GM13977 (cell line): ENCODE measurements at places on chromosomes 4 and X.
A peak's percentile ranks its signal among the peaks of the same experiment; 100 is the strongest.

- no peak for DNase-seq
These were observed 3.5 kb downstream of the SPOCK3 start for GRCh38 chr4:167230744-167231143.

GRCh38 chrX:97968376-97969163 lies 1084.9 kb downstream of the RPA4 start:
- no peak for DNase-seq

GRCh38 chr4:111991797-111992196 lies 153.5 kb upstream of the FAM241A start:
- no peak for DNase-seq

- no peak for DNase-seq
These were observed 41.6 kb upstream of the ITM2A start for GRCh38 chrX:79408623-79409322.

DNA sequence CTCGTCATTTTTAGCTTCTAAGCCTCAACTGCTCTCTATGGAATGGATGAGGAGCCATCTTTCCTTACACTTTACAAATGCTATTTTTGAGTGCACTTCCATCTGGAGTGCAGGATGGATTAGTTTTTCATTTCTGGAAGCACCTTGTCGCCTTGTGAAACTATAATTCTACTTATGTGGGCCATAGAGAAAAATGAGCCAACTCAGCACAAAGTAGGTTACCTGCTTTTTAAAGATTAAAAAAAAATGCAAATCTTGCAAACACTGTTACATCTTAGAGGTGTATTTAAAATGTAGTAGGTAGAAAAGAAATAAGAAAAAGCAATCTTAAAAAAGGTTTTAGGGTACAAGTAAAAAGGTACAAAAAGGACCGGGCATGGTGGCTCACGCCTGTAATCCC lies 10.9 kb downstream of the BOD1L1 start:
- DNase-seq, result no peak

- DNase-seq, result no peak
These were observed 6.8 kb upstream of the IQSEC2 start for GRCh38 chrX:53288189-53288588.

GRCh38 chr4:63085091-63085490 lies 1324.2 kb downstream of the TECRL start:
- DNase-seq, result no peak

GRCh38 chrX:11053351-11053750 lies 57.8 kb upstream of the HCCS start:
- DNase-seq, result no peak

GRCh38 chrX:41275661-41276609 lies 58.0 kb upstream of the DDX3X start:
- peak; percentile 79 for DNase-seq

DNA sequence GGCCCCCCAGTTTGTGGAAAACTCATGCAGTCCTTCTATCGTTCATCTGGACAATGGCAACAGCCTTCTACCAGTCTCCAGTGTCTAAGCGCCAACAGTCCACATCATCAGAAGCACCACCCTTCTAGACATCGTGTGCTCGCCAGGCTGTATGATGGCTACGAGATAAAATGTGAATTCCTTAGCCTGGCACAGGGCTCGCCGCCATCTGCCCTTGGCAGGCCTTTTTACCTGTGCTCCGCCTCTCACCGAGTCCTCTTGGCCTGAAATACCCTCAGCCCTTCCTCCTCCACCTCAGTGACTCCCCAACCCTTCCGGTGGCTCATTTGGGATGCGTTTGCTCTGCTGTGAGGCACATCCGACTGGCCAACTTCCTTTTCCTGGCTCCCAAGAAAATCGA lies 15.9 kb upstream of the STS start:
- no peak for DNase-seq

DNA sequence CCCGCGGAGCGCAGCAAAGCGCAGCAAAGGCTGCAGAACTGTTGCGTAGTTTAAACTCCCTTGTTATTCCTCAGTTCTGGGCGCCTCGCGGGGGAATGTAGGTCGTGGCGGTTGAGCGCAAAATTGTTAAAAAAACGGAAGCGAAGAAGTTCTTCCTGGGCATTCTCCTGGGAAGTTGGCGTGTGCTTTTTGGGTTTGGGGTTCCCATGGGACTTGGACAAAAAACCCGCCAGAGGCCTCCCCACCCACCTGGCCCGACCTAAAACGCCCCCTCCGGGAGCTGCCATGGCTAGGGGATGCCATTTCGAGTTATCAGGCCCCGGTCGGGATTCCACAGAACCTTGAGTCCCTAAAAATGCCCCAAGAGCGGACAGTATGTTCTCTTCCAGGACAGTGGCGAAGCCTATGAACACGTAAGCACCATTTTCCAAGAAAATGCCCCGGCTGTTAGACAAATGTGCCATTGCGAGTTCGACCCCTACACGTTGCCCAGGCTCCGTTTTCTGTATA lies 8.9 kb downstream of the ZIC3 start:
- peak; percentile 16 for DNase-seq
